Astrocyte of the spinal cord (primary cell): ENCODE measurements at places on chromosomes 3 and 15.

- no peak for DNase-seq
Observed at GRCh38 chr3:24802614-24803013, 308.0 kb upstream of the THRB start.

DNA sequence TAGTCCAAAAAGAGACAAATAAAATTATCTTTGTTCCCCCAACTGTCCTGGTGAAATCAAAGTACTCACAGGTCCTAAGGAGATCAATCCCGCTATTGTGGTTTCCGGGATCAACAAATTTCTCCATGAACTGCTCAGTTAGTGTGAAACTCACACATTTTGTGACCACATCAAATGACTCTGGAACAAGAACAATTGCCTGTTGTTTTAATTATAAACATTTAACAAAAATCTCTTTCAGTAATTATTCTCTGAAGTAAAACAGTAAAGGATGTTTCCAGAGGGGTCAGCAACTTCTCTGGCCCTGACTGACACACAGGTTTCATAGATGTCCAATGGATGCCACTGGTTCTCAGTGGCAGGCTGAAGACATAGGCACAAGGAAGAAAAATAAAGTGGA is 3.9 kb downstream of the CLDND1 start:
- DNase-seq = no peak

- no peak for DNase-seq
Observed at GRCh38 chr3:69646287-69647067, 92.8 kb upstream of the MITF start.

DNA sequence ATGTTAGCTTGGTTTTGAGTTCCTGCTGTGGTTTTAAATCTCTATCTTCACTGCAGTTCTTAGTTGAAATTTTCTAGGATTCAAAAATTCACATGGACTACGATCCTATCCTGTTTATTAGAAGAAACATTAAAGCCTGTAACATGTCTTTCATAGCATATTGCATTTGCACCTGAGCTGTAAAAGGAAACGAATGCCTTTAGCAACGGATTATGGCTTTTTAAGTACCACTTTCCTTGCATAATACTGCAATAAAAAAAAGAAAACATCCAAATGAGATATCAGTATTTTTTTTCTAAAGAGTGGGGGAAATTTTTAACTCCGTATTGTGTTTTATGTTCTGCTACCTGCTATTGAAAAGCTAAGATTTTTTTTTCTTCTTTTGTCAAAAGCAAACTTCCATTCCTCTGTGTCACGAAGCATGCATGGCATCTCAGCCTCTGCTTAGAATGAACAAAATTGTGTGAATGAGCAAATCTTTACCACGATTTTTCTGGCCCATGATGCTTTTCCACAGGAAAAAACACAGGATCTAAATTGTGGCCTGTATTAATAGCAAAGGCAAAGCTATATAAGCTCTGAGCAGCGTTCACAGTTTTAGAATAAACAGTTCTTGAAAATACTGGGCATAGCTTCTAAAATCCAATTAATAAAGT is 110.0 kb upstream of the CDIN1 start:
- DNase-seq = peak; percentile 63

GRCh38 chr15:79644091-79644490 is 212.0 kb downstream of the MINAR1 start:
- DNase-seq = peak; percentile 65

GRCh38 chr3:153029350-153029749 is 132.7 kb upstream of the RAP2B start:
- peak; percentile 62 for DNase-seq

- no peak for DNase-seq
Observed at GRCh38 chr3:53525765-53526703, 31.6 kb downstream of the CACNA1D start.

DNA sequence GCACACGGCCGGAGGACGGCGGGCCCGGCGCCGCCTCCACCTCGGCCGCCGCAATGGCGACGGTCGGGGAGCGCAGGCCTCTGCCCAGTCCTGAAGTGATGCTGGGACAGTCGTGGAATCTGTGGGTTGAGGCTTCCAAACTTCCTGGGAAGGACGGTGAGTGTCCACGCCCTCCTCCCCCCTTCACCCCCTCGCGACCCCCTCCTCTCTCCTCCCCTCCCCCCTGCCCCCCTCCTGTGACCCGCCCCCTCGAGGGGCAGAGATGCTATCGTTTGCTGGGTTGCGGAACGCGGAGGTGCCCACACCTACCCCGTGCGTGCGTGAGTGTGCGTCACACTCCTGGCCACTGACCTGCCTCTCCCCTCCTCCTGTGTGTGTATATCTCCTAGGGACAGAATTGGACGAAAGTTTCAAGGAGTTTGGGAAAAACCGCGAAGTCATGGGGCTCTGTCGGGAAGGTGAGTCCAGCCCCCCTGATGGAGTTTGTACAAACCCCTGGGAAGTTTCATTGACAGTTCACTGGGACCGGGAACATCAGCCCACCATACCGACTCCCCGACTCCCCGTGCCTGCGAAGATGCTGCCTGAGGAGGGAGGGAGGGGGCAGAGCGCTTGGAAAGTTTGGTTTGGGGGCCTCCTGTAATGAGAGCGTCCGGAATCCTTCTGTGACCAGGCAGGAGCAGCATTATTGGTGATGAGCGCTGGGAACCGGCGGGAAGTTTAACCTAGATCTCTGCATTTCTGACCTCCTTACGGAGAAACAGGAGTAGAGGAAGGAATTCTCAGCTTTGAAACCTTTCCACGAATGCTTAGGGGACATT is 795 bp upstream of the SCAANT1 start:
- DNase-seq = peak; percentile 66

GRCh38 chr3:25423780-25424588 is 4.1 kb upstream of the RARB start:
- DNase-seq = peak; percentile 88

DNA sequence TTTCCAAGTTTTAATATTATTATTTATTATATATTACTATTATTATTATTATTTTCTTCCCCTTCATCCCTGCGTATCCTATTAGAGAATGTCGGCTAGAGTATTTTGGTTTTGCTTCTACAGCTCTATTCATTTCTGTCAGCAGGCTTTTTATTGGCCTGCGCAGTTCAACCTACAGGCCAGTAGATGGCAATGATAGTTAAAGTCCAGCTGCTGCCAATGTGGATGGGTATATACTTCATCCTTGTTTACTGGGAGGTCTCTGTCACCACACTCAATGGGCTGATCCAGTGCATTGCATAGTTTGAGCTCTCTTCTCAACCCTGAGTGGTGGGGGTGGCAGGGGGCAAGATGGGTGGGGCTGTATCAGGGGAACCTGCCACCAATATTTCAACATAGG is 799.8 kb downstream of the NSUN3 start:
- peak; percentile 9 for DNase-seq

DNA sequence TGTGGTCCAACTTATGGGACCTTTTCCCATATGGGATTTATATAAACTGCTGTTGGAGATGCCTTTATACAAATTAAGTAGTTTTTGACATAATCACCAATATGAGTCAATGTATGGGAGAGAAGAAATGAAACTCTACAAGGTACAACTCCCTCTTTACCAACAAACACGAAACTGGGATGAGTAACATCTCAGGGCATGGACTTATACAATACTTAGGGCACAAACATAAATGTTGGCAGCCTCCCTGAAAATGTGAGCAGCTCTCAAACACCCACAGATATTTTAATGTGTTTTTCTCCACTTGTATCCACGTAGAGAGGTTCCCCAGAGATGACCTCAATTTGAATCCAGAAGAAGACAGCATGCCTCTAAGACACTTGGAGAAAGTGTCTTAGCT is 161.6 kb downstream of the MAGI1 start:
- peak; percentile 13 for DNase-seq

DNA sequence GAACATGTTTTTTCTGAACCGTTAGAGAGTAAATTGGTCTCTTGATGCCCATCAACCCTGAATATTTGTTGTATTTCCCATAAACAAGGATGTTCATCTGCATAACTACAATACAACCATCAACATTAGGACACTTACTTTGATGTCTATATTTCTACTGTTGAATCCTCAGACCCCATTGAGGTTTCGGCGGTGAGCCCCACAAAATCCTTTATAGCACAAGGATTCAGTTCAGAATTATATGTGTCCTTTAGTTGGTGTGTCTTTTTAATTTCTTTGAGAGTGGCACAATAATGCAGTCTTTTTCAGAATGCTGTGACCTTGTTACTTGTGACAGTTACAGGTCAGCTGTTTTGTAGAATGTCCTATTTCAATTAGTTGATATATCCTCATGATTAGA is 158.0 kb downstream of the FNDC3B start:
- DNase-seq = no peak

DNA sequence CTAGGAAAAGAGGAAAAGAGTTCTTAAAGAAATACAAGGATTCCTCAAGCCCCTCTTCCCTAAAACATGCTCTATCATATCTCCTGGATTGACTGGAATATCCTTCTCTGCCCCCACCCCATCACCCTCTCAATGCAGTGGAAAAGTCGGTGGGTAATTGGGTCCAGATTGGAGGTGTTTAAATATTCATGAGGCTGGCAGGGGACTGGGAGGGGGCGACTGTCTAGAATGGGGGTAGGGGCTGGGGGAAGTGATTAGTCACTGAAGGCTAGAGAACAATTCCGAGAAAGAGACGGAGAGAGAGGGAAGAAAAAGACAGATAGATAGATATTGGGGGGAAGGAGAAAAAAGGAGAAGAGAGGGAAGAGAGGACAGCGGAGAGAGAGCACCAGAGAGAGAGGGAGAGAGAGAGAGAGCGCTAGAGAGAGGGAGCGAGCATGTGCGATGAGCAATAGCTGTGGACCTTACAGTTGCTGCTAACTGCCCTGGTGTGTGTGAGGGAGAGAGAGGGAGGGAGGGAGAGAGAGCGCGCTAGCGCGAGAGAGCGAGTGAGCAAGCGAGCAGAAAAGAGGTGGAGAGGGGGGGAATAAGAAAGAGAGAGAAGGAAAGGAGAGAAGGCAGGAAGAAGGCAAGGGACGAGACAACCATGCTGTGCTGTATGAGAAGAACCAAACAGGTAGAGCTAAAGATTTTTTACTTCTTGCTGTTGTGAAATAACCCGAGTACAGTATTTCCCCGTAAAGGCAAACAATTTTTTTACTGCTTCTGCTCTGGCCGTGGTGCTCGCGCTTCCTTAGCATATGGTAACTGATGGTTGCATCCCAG is at the start of gene GAP43:
Gene GAP43 (plus strand): TSS at position 467 of the 825 bp plus-strand sequence. CDS start 180 bp downstream, at position 647.
- peak; percentile 82 for DNase-seq

- no peak for DNase-seq
Observed at GRCh38 chr3:197368330-197368729, 69.9 kb upstream of the DLG1 start.

GRCh38 chr3:63069806-63070475 is 194.7 kb upstream of the CADPS start:
- DNase-seq = no peak

DNA sequence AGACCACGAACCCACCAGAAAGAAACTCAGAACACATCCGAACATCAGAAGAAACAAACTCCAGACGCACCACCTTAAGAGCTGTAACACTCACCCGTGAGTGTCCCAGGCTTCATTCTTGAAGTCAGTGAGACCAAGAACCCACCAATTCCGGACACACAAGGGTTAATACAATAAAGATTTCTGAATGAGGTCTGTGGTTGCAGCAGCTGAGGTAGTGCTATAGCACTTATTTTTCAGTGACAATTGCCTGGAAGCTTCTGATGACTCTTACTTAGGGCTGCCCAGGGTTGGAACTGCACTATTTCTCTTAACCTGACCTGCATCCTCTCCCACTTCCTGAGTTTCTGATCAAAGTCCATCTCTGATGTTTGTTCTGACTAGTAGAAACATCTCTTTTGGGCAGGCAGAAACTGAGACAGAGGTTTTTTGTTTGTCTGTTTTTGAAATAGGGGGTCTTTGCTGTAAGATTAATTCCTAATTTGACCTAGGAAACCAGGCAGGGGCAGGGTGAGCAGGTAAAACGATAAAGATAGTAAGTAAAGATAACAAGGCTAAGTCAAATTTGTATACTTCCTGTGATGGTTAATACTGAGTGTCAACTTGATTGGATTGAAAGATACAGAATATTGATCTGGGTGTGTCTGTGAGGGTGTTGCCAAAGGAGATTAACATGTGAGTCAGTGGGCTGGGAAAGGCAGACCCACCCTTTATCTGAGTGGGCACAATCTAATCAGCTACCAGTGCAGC is 169.1 kb downstream of the GAP43 start:
- DNase-seq = peak; percentile 78

- no peak for DNase-seq
Observed at GRCh38 chr3:187005827-187006481, 75.6 kb downstream of the ST6GAL1 start.

- DNase-seq = no peak
Observed at GRCh38 chr3:173173652-173174051, 32.6 kb upstream of the SPATA16 start.

- no peak for DNase-seq
Observed at GRCh38 chr3:152610622-152611021, 224.3 kb upstream of the P2RY1 start.

DNA sequence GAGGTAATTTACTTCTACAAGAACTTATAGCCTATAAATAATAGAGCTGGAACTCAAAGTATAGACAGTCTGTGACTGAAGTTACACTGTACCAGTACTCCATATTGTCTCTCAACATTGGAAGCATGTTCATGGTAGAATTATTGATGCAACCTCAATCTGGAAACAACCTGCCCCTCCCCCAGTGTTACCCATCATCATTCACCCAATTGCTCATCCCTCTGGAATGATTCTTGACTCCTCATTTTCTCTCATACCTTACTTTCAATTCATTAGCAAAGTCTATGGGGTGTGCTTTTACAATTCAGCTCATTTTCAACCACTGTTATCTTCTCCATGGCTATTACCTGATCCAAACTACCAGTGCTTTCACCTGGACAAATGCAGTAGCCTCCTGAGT is 151.7 kb downstream of the CPNE4 start:
- DNase-seq = no peak

DNA sequence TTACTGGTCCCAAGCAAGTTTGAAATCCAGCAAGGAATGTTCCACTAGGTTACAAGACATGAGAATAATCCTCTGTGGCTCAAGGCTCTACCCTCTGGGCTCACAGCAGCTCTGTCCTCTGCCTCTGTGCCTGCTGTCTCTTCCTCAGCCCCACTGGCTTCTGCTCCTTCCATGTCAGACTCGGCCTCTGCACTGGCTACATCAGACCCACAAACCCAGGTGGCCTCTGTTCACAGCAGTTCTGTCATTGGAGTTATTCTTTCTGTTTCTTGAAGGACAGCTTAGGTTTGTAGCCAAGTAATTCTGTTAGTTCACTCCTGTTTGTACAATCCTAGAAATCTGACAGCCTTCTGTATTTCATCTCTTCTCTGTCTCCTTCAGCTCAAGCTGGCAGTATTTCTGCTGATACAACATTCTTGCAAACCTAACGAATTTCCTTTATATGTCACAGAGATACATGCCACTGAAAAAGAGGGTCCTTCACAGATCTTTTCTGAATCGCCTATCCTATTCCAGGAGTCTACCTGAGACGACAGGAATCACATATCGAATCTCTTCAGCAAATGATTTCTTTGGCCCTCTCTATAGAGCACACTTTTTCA is 227.8 kb upstream of the PLSCR5 start:
- no peak for DNase-seq

GRCh38 chr15:48397841-48398240 is 66.6 kb downstream of the DUT start:
- no peak for DNase-seq

GRCh38 chr3:13119471-13120220 is 46.4 kb upstream of the IQSEC1 start:
- DNase-seq = no peak
